ENCODE measurements at places on chromosomes 6 and 20.

- peak; percentile 63 for DNase-seq
These were observed 12.5 kb downstream of the PRDM1 start for GRCh38 chr6:106098383-106099234.

GRCh38 chr20:24662322-24662721 lies 192.9 kb downstream of the SYNDIG1 start:
- no peak for DNase-seq

GRCh38 chr6:139439349-139439748 lies 64.9 kb upstream of the CITED2 start:
- DNase-seq, result no peak

DNA sequence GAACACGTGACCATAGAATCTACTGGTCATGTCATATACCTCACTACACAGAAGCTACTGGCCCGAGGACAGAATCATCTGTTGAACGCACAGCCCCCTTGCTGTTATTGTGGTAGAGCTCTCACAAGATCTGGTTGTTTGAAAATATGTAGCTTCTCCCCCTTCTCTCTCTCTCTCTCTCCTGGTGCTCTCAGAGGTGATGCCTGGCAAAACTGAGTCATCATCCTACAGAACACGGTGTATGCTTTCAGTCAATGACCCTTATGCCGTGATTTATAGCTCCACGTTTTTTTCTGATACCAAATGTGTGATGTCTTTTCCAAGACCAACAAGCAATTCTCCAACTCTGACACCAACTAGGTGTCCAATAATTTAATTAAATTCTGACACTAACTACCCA lies 13.0 kb upstream of the RBM24 start:
- peak; percentile 31 for DNase-seq

DNA sequence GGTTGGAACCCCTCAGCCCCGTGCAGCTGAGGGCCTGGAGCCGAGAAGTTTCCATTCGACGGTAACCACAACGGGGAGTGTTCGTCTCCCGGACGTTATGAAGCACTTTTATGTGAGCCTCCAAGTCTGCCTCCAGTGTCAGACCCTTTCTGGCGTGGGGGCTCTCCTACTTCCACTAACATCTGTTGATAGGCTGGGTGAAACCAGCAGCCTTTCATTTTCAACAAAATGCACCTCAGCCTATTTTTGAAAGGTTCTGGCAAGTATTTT lies 257.4 kb downstream of the THBS2 start:
- no peak for DNase-seq

- no peak for DNase-seq
These were observed 13.5 kb upstream of the MDFI start for GRCh38 chr6:41624621-41625380.

GRCh38 chr6:128365520-128366160 lies 154.8 kb downstream of the PTPRK start:
- DNase-seq, result no peak

GRCh38 chr6:78243519-78243918 lies 590.7 kb downstream of the MEI4 start:
- DNase-seq, result peak; percentile 4

DNA sequence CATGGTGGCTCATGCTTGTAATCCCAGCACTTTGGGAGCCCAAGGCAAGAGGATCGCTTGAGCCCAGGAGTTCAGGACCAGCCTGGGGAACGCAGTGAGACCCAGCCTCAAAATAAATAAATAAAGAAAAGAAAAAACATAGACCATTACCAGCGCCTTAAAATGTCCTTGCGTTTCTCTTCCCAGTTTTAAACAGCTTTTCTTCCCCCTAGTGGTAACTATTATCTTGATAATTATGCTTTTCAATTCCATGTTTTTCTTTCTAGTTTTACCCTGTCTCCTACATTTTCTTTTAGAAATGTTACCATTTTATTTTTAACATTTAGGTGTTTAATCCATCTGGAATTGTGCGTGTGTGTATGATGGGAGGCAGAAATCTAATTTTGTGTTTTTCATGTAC lies 24.4 kb downstream of the DNAH8 start:
- no peak for DNase-seq

DNA sequence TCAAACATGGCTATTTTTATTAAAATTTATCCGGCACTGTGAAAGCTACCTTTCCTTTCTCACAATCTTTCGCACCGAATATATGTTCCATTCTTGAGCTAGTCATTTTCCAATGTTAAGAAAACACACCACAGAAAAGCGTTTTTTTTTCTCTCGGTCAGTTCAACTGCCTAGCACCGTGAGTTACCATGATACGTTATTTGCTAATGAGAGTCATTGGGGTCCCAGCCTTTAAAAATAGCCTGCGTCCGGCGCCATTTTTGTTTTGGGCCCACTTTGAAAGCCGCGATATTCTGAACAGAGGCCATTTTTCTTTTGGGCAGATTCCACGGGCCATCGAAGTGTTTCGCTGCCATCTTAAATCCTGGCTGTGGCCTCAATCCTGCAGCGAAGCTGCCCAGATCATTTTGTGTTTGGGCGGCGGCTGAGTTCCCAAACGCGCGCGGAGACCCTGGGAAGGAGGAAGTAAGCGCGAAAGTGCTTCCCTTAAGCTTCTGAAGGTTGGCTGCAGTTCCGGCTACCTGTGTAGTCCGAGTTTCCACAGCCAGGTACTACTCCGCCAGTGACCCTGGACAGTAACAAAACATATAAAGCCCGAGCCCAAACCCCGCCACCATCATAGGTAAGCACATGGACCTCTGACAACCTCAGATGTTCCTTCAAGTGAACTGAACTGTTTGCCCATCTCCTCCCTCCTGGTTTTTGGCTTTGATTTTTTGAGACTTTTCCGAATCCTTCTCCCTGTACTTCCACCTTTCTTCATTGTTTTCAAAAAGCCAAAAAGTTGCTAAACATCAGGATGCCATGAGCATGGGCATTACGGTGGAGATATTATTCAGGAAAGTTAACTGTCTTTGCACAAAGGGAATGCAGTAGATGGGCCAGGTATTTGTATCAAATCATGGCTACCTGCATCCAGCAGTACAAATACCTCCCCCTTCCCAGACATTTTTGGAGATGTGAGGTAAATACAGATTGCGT lies at the start of gene SLX4IP:
TSS of gene SLX4IP (plus strand) at position 474 of the 981 bp plus-strand sequence. CDS start 22,900 bp downstream, outside the sequence.
- DNase-seq, result peak; percentile 93

GRCh38 chr6:169324656-169325459 lies 71.2 kb upstream of the THBS2 start:
- DNase-seq, result no peak

DNA sequence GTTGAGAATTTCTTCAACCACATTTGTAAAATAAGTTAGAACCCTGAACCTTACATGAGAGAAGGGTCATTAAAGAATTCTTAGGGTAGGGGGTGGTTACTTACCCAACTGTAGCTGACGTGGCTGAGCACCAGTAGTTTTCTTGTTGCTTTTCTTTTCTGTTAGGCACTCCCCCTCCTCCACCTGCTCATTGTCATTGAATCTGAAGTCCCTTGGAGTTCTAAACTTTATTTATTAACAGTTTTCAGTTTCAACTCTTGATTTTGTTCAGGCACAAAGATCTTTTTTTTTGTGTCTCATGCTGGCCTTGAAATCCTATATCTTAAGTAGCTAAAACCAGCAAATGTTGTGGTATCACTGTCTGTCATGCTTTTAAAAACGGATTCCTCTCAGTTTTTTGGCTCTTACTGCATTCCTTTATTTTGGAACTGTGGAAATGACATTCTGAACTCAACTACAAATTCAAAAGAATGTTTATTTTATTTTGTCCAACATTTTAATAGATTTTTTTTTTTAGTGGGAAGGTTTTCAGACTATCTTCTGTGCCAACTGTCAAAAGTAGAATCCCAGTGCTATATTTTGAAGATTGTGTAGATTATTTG lies 465.2 kb downstream of the PHF3 start:
- DNase-seq, result no peak

DNA sequence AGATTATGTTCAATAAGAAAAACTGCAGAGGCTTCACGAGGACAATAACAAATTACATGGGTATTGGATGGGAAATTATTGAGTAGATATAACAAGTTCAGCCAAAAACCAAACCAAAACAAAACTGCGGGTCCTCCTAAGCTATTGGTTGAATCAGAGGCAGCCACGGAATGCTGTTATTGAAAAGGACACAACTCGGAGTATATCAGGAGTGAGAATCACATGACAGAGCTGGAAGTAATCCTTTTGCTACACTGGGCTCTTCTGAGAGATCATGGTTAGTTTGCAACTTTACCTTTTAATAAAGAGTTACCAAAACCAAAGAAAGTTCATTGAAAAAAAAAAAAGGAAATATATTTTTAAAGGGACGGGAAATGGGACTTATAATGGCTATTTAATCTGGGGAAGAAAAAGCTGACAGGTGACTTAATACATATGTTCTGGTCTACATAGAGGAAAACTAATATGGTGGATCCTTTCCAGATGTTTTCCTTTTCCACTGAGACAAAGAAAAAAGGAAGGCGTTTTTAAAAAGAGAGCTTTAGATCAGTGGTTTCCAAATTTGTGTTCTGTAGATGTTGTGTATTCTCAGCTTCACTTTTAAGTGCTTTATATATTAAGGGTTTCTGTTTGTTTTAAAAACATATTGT lies 6.9 kb upstream of the CITED2 start:
- no peak for DNase-seq

- DNase-seq, result no peak
These were observed 9.0 kb downstream of the GNAS-AS1 start for GRCh38 chr20:58841539-58842264.

DNA sequence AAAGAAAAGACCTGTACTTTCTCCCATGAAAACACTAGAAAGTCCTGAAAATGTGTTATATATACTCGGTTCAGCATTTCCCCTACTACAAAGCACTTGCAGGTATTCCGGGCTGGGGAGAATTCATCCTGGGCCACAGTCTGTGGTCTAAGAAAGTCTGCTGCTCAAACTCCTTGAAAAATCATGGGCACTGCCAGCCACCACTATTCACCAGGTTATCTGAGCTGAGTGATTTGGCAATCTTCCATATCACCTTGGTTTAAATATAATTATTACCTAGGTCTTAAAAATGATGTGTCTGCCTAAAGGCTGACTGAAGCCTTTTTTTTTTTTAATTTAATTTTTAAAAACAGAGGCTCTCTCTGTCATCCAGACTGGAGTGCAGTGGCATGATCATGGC lies 11.3 kb downstream of the FKBP5 start:
- DNase-seq, result no peak

DNA sequence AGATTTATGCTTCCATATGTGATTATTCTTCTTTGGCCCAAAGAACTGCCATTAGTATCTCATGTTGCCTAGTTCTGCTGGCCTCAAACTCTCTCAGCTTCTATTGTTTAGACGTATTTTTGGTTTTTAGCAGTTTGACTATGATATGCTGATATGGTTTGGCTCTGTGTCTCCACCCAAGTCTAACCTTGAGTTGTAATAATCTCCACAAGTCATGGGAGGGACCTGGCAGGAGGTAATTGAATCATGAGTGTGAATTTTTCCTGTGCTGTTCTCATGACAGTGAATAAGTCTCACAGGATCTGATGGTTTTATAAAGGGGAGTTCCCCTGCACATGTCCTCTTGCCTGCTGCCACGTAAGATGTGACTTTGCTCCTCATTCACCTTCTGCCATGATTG lies 96.7 kb upstream of the ARG1 start:
- DNase-seq, result no peak

- peak; percentile 82 for DNase-seq
These were observed 1.2 kb upstream of the ACAT2 start for GRCh38 chr6:159760602-159761057.

DNA sequence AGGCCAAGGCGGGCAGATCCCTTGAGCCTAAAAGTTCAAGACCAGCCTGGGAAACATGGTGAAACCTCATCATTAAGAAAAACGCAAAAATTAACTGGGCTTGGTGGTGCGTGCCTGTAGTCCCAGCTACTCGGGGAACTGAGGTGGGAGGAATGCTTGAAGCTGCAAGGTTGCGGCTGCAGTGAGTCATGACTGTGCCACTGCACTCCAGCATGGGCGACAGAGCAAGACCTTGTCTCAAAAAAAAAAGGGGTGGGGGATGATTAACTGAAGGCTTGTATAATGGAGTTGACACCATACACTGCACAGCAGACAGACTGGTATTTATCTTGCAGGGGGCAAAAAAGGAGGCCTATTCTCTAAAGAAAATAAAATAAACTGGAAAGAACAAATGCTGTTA lies 27.7 kb downstream of the SRPK1 start:
- peak; percentile 54 for DNase-seq

DNA sequence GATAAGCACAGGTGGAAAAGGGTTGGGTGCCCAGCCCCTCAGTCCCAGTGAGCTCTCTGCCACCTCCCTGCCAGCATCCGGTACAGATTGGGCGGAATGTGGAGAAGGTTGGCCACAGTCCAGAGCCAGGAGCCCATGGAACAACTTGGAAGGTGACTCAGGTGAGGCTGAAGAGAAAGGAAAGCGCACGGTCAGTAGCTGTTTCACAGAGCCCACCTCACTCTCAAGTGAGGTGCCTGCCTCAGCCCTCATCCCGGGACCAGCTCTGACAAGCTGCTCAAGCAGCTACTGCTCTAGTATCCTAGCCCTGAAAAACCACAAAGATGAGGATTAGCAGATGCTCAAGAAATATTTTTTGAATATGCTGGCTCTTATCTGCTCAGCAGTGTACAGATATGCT lies 1.1 kb upstream of the MMP24OS start:
- DNase-seq, result no peak

GRCh38 chr20:36097337-36098151 lies 57.0 kb upstream of the EPB41L1 start:
- DNase-seq, result peak; percentile 43

DNA sequence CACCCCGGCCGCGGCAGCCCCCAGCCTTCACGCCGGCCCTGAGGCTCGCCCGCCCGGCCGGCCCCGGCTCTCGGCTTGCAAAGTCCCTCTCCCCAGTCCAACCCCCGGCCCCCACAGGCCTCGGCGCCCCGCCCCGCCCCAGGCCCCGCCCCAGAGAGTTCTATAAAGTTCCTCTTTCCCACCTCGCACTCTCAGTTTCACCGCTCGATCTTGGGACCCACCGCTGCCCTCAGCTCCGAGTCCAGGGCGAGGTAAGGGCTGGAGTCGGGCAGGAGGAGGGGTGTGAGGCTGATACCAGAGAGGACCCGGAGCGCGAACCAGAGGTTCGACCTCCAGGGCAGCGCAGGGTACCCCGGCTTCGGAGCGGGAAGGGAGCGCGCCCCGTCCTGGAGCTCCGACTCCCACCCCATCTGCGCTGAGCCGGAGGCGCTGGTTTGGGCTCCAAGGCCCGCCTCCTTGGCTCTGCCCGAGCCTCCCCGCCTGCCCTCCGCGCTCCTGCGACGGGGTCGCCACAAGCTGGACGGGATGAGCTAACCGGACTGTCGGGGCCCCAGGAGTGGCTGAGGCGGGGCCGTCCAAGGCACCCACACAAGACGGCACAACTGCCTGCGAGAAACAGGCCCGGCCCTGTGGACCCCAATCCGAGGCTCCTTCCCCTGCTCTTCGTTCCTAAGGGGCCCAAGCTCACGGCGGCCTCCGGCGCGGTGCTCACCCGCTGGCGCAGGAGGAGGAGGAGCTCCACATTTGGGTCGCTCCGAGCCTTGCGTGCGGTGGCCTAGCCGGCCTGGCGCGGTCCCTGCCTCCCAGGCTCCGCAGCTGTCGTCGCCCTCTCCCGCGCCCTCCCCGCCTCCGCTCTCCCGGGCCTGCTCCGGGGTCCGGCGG lies at the start of gene IRF4:
TSS of gene IRF4 (plus strand) at position 194 of the 882 bp plus-strand sequence. CDS start 1,401 bp downstream, outside the sequence.
- DNase-seq, result no peak

DNA sequence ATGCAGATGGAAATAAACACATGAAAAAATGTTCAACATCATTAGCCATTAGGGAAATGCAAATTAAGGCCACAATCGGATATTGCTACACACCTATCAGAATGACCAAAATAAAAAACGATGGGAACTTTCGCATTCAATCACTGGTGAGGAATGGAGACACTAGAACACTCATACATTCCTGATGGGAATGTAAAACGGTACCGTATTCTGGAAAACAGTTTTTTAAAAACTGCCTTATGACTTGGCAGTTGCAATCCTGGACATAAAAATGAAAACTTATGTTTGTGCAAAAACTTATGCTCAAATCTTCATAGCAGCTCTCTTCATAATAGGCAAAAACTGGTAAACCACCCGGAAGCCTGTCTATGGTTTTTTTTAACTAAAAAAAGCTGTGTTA lies 146.0 kb downstream of the CEBPB start:
- no peak for DNase-seq

Measured in Daoy (cell line).